Activated T-cell treated with anti-CD3 and anti-CD28 coated beads, Interleukin-2, amount 50 U/mL, for 24 hours (primary cell): ENCODE measurements at places on chromosomes 4 and X.

DNA sequence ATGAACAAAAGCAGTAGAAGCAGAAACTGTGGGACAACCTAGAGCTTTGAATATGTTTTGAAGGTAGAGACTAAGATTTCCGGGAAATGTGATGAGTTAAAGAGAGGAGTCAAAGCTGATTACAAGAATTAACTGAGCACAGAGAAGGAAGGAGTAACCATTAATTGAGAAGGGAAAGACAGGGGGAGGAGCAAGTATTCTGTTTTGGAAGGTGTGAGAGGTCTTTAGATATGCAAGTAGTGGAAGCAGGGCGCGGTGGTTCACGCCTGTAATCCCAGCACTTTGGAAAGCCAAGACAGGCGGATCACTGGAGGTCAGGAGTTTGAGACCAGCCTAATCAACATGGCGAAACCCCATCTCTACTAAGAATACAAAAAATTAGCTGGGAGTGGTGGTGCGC, 171.5 kb downstream of the FSTL5 start:
- DNase-seq, result no peak

DNA sequence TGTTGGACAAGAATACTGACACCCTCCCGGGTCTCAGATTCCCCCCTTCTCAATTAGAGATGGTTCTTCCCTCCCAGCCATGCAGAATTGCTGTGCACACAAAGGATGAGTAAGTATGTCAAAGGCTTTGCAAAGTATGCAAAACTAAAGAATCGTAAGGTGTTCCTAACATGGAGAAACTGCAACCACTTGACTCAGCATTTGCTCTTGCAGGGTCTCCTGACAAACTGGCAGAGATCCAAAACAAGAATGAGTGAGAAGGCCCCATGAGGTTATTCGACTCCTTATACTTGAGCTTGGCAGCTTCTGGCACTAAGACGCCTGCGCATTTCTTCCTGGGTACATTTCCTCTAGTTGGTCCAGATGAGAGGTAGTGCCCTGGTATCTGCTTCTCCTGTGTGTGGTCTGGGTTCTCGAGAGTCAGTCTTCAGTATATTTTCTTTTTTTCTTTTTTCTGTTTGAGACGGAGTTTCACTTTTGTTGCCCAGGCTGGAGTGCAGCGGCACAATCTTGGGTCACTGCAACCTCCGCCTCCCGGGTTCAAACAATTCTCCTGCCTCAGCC, 8.2 kb downstream of the FAM184B start:
- no peak for DNase-seq

GRCh38 chr4:115030281-115030680, 83.1 kb downstream of the NDST4 start:
- no peak for DNase-seq

- DNase-seq, result no peak
Measured at GRCh38 chrX:15973299-15973698, 118.7 kb upstream of the AP1S2 start.

- no peak for DNase-seq
Measured at GRCh38 chrX:106752101-106752678, 25.7 kb downstream of the RNF128 start.

GRCh38 chrX:119407681-119408080, 8.5 kb downstream of the SLC25A43 start:
- DNase-seq, result no peak

- no peak for DNase-seq
Measured at GRCh38 chrX:56113785-56114436, 118.2 kb upstream of the KLF8 start.

GRCh38 chr4:2446656-2447564, 22.0 kb upstream of the RNF4 start:
- no peak for DNase-seq

DNA sequence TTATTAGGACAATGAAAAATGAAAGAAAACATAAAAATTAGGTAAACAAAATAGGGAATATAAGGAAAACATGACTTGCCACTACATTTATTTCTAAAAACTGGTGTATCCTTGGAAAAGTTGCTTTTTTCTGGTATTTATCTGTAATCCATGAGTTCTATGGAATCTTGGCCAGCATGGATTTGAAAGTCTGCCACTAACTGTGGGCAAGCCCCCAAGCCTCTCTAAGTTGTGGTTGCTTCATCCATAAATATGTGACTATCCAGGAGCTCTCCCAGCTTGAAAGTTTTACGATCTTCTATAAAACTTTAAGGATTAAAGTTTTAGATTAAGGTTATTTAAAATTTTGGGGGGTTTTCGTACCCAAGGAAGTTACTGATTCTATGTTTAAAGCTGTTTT, 21.8 kb downstream of the RPS6KA3 start:
- no peak for DNase-seq

GRCh38 chr4:89586318-89586717, 250.6 kb downstream of the SNCA start:
- DNase-seq, result no peak

DNA sequence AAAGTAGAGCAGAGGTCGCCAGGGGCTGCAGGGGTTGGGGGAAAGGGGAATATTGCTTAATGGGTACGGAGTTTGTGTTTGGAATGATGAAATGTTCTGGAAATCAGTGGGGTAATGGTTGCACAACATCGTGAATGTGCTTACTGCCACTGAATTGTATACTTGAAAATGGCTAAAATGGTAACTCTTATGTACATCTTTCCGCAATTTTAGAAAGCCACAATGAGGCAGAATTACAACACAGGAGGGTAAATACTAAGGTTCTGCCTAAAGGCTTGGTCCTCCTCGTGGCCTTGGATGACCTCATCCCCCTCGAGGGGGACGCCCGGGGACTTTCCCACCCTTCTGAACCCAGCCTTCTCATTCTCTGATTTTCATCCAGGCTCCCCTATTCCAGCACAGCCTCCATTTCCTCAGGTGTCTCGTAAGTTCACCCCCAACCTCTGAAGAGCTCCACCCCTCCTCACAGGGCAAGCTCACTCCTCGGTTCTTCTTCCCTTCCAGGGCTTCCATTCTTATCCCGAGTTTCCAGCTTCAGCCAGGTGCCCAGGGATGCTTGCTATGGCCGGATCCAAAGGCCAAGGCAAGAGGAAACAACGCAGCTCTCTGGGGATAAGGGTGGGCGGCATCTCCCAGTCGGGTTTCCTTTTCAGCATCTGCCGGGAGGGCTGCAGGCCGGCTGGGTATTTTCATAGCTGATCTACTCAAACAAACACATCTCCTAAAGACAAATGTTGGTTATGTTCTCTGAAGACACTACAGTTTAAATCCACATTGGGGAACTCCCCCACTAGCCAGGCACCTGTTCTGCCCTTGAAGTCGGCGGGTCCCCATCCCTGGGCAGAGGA, 71.3 kb upstream of the ACSL1 start:
- DNase-seq, result no peak

- DNase-seq, result no peak
Measured at GRCh38 chr4:106971636-106972035, 64.5 kb downstream of the DKK2 start.

DNA sequence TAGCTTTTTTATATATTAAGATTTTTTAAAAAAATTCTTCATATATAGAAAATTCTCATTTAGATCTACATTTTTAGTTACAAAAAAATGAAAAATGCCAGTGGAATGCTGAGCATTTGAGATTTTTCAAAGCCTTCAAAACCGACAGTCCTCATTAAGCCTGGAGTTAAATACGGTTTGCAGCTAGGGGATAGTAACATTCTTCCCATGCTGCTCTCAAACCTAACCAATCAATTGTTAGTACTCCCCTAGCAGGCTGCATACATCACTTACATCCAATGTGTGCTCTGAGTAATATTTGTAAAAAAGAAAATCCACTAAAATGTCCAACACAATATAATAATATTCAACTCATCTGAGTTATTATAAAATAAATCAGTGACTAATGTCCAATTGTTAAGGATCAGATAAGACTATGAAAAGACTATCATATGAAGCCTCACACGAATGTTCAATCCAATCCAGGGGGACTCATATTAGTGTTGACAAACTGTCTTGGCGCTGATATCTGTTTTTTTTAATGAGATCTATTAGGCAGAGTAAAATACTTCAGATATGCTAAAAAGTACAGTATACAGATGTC, 227.6 kb upstream of the MAB21L2 start:
- DNase-seq, result no peak

DNA sequence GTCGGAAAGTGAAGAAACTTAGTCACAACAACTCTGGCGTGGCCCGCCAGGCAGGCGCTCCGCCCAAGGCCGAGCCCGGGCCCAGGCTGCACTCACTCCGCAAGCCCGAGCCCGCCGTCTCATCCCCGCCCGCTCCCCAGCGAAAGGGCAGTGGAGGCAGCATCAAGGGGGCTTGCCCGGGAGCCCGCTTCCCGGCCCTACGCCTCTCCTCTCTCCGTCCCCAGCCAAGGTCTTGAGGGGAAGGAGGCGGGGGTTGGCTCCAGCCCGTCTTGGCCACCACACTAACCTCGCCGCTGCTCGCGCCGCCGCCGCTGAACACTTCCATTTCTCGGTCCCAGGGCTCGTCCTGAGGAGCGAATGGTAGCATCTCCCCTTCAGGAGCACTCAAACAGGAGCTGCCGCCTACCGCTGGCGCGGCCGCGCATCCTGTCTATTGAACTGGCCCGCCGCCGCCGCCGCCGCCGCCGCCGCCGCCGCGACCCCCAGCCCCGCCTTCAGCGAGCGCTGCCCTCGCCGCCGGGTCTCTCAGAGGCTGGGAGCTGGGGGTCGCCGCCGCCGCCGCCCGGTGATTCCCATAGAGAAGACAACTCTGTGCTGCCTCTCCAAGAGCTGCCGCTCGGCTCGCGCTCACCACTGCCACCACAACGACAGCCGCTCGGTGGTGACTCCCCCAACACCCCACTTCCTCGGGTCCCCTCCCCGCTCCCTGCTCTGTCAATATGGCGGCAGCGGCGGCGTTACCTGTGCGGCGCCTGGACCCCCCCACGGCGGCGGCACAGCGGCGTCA, at the start of gene RPS6KA6:
Gene RPS6KA6, minus strand, starts transcription at position 667 of the 787 bp plus-strand sequence. Its CDS starts 300 bp downstream, at position 367.
- DNase-seq, result peak; percentile 36

DNA sequence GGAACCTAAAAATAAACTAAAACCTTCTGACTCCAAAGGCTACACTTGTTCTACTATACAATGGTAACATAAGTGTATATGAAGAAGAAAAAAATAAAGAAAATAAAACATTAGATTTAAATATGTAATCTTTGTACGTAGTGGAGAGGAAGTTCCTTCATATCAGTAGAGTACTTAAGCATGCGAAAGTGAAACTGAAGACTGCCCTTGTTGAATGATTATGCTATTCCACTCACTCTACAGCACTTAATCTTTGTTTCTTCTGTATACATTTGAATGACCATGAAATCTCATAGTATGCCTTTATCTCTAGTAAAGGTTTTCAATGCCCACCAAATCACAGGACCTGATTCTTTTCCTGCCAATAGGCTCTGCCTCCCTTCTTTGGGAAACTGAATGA, 78.9 kb downstream of the NDST3 start:
- no peak for DNase-seq

- DNase-seq, result no peak
Measured at GRCh38 chr4:133102612-133103409, 46.3 kb upstream of the PCDH10 start.

DNA sequence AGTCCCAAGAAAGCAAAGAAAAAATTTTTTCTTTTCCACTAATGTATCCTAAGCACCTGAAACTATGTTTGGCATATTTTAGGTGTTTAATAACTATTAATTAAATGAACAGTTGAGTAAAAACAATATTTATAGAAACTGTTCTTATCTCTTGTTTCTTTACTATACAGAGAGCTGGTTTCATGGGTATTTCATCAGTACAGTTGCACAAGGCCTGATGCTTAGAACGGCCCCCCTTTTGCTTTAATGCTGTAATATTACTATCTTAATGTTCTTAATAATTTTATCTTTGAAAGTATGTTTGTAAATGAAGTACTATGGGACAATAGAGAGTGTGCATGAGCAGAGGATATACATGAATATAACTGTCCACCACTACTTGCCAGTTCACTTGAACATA, 479.1 kb upstream of the SLIT2 start:
- no peak for DNase-seq

- DNase-seq, result no peak
Measured at GRCh38 chr4:40681600-40681999, 51.9 kb upstream of the RBM47 start.

DNA sequence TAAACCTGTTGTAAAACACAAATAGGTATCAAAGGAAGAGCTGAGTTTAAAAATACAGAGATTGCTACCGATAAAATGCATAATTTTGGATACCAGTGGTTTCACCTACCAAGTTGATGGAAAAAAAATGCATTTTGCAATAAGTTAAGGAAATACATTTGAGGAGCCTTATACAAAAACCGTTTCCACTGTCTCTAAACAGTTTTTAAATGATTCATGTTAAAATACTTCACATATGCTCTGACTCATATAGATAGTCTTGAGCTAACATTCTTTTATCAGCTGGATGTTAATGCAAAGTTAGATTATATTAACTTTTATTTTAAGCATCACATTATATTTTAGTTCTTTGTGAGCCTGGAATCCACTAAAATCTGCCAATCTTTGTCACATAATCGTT, 50.6 kb upstream of the ANKRD17 start:
- no peak for DNase-seq
